Neural progenitor cell (in vitro differentiated cells): ENCODE measurements at places on chromosomes 12 and 14.

DNA sequence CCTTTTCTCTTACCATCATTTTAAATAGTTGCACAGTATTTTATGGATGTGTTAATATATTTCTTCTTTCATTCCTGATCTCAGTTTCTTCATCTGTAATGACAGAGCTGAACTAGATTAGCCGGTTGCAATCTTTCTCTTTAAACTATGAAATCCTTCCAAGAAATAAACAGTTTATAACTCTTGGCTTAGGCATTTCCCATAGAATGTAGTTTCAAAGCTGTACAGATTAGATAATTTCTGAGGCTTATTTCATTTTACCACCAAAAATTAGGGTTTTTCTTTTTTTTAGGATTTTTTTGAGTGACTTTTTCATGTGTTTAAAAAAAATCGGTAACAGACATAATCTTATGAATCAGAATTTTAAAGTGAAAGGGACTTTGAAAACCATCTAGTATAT, 144.0 kb downstream of the RAD51B start:
- H3K36me3 ChIP-seq = no peaks in the 10 kb centered on the region
- H3K27me3 ChIP-seq = no peaks in the 10 kb centered on the region
- H3K4me3 ChIP-seq = no peak overlapping the region
- no peak for DNase-seq

GRCh38 chr12:77189458-77189857, 124.1 kb upstream of the E2F7 start:
- H3K4me1 ChIP-seq = no peaks in the 10 kb centered on the region
- no peak for DNase-seq
- H3K27ac ChIP-seq = no peak overlapping the region
- no peaks in the 10 kb centered on the region for H3K36me3 ChIP-seq

GRCh38 chr14:101255765-101256125, 305.6 kb upstream of the DIO3 start:
- H3K4me1 ChIP-seq = no peaks in the 10 kb centered on the region
- H3K36me3 ChIP-seq = no peaks in the 10 kb centered on the region
- no peak for DNase-seq
- H3K4me3 ChIP-seq = no peak overlapping the region
- no peaks in the 10 kb centered on the region for H3K27me3 ChIP-seq

DNA sequence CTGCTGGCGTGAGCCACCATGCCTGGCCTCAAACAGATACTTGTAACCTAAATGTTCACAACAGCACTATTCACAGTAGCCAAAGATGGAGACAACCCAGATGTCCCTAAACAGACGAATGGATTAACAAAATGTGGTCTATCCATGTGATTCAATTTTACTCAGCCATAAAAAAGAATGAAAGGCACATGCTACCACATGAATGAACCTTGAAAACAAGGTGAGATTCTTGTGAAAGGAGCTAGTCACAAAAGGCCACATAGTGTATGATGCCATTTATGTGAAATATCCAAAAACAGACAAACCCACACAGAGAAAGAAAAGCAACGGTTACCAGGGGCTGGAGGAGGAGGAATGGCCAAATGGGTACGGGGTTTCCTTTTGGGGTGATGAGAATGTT, 19.6 kb upstream of the P2RX7 start:
- no peak overlapping the region for H3K4me3 ChIP-seq
- no peaks in the 10 kb centered on the region for H3K27me3 ChIP-seq
- no peak overlapping the region for H3K27ac ChIP-seq
- H3K36me3 ChIP-seq = no peaks in the 10 kb centered on the region

DNA sequence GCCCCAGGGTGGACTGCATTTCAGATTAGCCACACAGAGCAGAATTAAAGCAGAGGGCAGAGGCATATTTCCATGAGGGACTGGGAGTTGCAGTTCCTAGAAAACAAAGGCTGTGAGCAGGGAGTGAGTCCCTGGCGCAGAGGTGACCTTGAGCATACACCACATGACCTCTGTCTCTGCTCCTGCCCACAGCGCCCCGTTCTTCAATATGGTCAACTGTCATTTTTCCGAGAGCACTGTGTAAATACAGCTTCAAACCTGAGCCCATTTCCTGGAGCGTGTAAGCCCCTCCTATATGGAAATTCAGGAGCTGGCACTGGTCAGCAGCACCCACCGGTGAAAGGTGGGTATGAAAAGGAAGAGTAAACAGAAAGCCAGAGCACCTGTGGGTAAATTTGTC, 192.2 kb upstream of the PELI2 start:
- no peaks in the 10 kb centered on the region for H3K27me3 ChIP-seq
- peaks cover 10% of the 10 kb centered on the region for H3K4me1 ChIP-seq
- no peak overlapping the region for H3K4me3 ChIP-seq
- no peaks in the 10 kb centered on the region for H3K36me3 ChIP-seq
- DNase-seq = no peak
